ENCODE measurements at places on chromosomes 7 and 10. TPM values are rescaled to one million over a fixed set of nuclear protein-coding genes. Genes with fewer than 3 reads are reported as not detected.

- H3K27ac ChIP-seq, result peak overlapping the region; percentile 93
- DNase-seq, result no peak
- peak overlapping the region; percentile 96 for H3K4me3 ChIP-seq
- peaks cover 13% of the 10 kb centered on the region for H3K27me3 ChIP-seq
- H3K36me3 ChIP-seq, result peaks cover 26% of the 10 kb centered on the region
- H3K4me1 ChIP-seq, result peaks cover 37% of the 10 kb centered on the region
Observed at GRCh38 chr10:114173603-114173920, 441 bp downstream of the CCDC186 start.

DNA sequence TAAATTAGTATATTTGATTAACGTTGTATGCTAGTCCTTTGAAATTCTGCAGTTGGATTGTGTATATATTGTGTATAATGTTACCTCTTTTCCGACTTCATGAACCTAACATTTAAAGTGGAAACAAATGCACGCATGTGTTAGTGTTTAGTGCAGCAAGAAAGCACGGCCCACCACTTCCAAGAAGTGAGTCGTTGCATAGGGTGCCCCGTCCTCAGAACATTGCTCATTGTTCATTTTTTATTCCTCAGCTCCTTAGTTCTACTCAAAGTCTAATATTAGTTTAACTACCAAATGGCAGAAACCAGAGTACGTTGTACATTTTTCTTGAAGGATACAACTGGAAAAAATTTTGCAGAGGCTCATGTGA, 407.6 kb downstream of the AUTS2 start:
- no peak overlapping the region for H3K27ac ChIP-seq
- no peak for DNase-seq
- H3K36me3 ChIP-seq, result no peaks in the 10 kb centered on the region
- H3K4me3 ChIP-seq, result no peak overlapping the region
- peaks cover 7% of the 10 kb centered on the region for H3K27me3 ChIP-seq
- H3K4me1 ChIP-seq, result peaks cover 8% of the 10 kb centered on the region

Gene PDCD11
- total RNA-seq, result 59.4 TPM

Gene ANKRD1
- not detected for total RNA-seq

Gene CCL26
- not detected for total RNA-seq

DNA sequence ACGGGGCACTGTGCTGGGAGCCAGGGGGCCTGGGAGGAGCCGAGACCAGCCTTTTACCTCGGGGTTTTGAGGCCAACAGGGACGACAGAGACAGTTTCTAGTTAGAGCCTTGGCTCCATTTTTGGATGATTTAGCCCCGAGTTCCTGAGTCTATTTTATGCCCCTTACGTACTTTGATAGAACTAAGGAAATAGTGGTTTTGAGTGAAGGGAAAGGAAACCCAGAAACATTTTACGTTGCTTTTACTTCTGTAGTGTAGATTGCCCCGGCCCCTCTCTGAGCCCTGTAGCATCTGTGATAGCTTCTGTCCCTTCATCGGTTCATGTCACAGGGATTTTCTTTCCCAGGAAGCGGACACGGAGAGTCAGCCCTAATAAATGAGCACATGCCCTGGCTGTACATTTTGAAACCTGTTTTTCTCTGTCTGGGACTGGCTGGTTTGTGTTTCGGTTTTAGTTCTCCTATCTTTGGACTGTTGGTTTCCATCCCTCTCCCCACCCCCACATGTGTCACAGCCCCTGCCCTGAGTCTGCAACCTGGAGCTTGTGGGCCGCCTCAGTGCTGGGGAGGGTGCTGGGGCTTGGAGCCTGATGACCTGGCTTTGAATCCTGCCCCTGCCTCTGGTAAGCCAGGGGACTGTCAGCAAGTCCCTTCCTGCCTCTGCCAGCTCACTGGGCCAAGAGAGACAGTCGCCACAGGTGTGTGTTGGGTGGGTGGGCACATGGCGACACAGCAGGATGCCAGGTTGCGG, 6.9 kb upstream of the ORAI2 start:
- H3K4me3 ChIP-seq, result peak overlapping the region; percentile 77
- no peaks in the 10 kb centered on the region for H3K27me3 ChIP-seq
- peaks cover 19% of the 10 kb centered on the region for H3K36me3 ChIP-seq
- peak overlapping the region; percentile 99 for H3K27ac ChIP-seq
- DNase-seq, result peak; percentile 88

GRCh38 chr10:76287856-76288255, 856.4 kb downstream of the LRMDA start:
- no peaks in the 10 kb centered on the region for H3K27me3 ChIP-seq
- H3K36me3 ChIP-seq, result no peaks in the 10 kb centered on the region
- H3K27ac ChIP-seq, result no peak overlapping the region
- no peak overlapping the region for H3K4me3 ChIP-seq

Gene EMX2
- total RNA-seq, result not detected

GRCh38 chr7:106611911-106612310, 49.0 kb downstream of the CCDC71L start:
- DNase-seq, result no peak
- H3K4me1 ChIP-seq, result no peaks in the 10 kb centered on the region
- no peak overlapping the region for H3K27ac ChIP-seq
- H3K27me3 ChIP-seq, result peaks cover 5% of the 10 kb centered on the region
- peaks cover 2% of the 10 kb centered on the region for H3K36me3 ChIP-seq

Gene SRRM3
- not detected for total RNA-seq

Gene KDM7A
- total RNA-seq, result 13.1 TPM

Gene ARMS2
- not detected for total RNA-seq

DNA sequence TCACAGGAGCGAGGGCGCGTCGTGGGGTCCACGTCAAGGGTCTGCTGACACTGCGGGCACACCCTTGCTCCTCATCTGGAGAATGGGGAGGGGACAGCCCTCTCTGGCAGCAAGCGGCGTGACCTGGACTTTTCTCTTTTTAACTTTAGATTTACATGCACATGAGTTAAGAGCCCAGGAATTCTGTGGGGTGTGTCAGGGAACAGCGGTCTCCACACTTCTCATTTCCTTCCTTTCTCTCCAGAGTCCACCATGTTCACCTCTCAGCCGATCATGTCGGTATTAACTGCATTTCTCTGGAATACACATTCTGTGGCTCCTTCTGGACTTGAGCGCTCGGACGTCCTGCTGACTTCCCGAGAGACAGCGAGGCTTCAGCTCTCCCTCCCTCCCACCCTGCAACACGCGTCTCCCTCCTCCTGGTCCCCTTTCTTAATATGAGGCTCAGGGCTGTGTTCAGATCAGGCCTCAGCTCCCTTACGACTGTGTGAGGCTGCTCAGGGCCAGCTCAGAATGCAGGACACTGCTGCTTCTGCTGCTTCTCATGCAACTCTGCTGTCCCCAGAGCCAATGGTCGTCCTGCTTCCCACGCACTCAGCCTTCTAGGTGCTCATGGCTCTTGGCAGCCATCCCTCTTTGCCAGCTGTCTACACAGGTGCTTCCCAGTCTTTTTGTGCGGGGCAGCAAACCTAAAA, 261.3 kb downstream of the ELFN1 start:
- DNase-seq, result no peak
- peaks cover 28% of the 10 kb centered on the region for H3K36me3 ChIP-seq
- no peak overlapping the region for H3K4me3 ChIP-seq
- no peak overlapping the region for H3K27ac ChIP-seq
- H3K27me3 ChIP-seq, result peaks cover 5% of the 10 kb centered on the region
- peaks cover 7% of the 10 kb centered on the region for H3K4me1 ChIP-seq

DNA sequence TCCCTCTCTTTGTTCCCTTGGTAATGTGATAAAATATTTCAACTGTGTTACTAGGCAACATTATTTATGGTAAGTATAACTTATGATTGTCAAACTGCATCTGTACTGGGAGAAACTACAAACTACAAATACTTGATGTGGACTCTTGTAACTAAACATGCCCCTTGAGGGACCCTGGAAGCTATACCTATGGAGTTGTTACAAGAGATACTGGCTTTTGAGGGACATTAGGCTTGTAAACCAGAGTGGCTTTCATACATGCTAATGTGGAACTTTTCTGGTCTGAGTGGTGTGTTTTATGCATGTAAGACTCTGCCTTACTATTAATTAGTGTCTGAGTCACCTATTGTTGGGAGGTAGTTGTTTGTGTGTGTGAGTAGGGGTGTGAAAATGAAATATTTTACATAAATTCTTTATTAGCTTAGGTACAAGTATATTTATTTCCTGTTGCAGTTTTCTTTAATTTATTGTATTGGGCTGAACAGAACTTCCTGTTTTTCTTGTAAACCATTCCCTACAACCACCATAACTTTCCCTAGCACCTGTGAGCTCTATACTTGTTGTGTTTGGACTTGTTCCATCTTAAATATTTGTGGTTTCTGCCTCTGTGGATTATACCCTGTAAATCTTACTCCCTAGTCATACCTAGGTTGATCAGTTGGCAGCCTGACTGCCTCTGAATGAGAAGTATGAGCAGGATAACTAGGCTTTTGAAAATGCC, 49.8 kb downstream of the STK31 start:
- H3K4me3 ChIP-seq, result no peak overlapping the region
- H3K27ac ChIP-seq, result no peak overlapping the region
- DNase-seq, result no peak
- H3K4me1 ChIP-seq, result no peaks in the 10 kb centered on the region

DNA sequence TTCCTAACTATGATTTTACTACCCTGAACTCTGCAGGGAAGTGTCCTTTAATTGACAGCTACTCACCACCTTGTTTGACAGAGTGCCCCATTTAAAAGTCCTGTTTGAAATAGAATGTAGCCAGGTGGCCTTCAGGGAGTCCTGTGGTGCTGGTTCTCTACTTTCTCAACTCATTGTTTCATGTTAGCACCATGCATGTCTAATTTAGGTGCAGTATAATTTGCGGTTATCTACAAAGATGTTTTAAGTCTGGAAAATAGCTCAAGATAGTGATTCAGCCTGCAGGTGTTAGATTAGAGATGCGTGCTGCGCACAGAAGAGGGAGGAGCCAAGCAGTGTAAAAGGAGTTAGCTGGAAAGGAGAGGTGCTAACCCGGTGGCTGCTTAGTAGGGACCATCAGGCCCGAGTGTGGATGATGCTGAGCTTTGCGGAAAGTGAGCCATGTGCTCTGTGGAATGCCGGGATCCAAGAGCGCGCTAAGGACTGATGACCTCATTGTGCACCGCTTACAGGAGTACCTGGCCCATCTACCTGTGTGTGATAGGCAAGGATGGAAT, 1.2 kb downstream of the CCM2 start:
- DNase-seq, result peak; percentile 63

DNA sequence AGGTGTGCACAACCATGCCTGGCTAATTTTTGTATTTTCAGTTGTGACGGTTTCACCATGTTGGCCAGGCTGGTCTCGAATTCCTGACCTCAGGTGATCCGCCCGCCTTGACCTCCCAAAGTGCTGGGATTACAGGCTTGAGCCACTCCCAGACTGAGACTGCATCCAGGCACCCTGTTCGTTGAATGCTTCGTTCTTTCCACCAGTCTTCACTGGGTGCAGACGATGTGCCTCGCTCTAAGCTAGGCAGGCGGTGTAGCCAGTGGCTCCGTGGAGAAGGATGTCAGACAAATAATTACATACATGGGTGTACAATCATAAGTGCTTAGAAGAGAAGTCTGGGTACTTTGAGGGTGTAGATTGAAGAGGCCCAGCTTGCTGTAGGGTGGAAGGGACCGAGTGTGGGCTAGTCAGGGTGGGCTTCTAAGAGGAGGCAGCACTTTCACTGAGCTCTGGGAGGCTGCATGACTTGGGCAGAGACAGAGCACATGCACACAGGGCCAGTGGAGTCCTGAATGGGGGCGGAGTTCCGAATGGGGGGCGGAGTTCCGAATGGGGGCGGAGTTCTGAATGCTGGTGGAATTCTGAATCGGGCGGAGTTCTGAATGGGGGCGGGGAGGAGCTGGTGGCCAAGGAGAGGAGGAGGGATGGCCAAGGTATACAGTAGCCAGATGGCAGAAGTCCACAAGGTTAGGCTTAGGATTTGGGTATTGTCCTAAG, 74.3 kb downstream of the COL26A1 start:
- no peak overlapping the region for H3K27ac ChIP-seq
- no peaks in the 10 kb centered on the region for H3K4me1 ChIP-seq
- no peak for DNase-seq
- no peaks in the 10 kb centered on the region for H3K36me3 ChIP-seq
- H3K27me3 ChIP-seq, result peaks cover 8% of the 10 kb centered on the region

Gene RAB11FIP2
- total RNA-seq, result 12.8 TPM

- peaks cover 38% of the 10 kb centered on the region for H3K36me3 ChIP-seq
- H3K4me3 ChIP-seq, result no peak overlapping the region
- peaks cover 59% of the 10 kb centered on the region for H3K4me1 ChIP-seq
- H3K27me3 ChIP-seq, result no peaks in the 10 kb centered on the region
- DNase-seq, result no peak
Observed at GRCh38 chr10:130141460-130141859, 5.3 kb downstream of the GLRX3 start.

Gene CALCR
- total RNA-seq, result not detected

Gene FAM241B
- total RNA-seq, result 2.6 TPM

Gene EBLN1
- total RNA-seq, result not detected

Gene FAM25A
- not detected for total RNA-seq

DNA sequence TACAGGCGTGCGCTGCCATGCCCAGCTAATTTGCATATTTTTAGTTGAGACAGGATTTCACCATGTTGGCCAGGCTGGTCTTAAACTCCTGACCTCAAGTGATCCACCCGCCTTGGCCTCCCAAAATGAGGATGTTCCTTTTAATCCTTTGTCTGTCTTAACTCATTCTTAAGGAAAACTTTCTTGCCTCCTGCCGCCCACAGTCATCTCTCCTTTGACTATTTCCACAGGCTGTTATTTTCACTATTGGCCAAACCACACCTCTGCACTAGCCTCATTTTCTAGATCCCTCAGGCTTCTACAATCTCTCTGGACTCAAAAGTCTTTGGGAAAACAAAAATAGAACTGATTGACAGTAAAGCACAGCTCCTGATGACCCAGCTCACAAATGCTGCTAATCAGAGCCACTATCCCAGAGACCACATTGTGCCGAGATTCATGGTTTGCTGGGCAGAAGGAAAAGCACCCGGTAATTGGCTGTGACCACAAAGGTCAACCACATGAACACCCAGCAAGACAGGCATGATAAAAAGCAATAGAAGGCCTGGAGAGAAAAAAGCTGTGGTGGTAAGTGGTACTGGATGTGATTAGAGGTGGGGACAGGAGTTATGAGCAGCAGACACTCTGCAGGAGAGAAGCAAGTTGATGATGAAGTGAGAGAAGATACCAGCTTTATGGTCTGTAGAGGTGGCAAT, 44.1 kb upstream of the ZNRF2 start:
- H3K27me3 ChIP-seq, result peaks cover 18% of the 10 kb centered on the region
- H3K36me3 ChIP-seq, result no peaks in the 10 kb centered on the region

Gene HABP2
- not detected for total RNA-seq

Data from activated CD8-positive, alpha-beta memory T cell treated with anti-CD3 and anti-CD28 coated beads, Interleukin-2, amount 10 ng/mL, durations not matched to agents 7 days and 5 days (primary cell).